Hematopoietic multipotent progenitor cell treated with erythropoietin and hydrocortisone succinate and interleukin-3 and kit ligand, for 4 days (in vitro differentiated cells): ENCODE measurements at places on chromosomes 2 and 18.

DNA sequence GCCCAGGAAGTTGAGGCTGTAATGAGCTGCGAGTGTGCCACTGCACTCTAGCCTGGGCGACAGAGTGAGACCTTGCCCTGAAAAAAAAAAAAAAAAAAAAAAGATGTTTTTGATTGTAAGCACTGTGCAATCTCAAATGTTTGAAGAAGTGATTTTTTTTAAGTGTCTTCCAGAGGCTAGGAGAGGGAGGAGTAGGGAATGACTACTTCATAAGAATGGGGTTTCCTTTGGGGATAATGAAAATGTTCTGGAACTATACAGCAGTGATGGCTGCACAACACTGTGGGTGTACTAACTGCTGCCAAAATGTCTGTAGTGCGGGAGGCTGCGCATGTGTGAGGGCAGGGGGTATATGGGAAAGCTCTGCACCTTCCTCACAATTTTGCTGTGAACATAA, 83.7 kb downstream of the MCFD2 start:
- DNase-seq = no peak

DNA sequence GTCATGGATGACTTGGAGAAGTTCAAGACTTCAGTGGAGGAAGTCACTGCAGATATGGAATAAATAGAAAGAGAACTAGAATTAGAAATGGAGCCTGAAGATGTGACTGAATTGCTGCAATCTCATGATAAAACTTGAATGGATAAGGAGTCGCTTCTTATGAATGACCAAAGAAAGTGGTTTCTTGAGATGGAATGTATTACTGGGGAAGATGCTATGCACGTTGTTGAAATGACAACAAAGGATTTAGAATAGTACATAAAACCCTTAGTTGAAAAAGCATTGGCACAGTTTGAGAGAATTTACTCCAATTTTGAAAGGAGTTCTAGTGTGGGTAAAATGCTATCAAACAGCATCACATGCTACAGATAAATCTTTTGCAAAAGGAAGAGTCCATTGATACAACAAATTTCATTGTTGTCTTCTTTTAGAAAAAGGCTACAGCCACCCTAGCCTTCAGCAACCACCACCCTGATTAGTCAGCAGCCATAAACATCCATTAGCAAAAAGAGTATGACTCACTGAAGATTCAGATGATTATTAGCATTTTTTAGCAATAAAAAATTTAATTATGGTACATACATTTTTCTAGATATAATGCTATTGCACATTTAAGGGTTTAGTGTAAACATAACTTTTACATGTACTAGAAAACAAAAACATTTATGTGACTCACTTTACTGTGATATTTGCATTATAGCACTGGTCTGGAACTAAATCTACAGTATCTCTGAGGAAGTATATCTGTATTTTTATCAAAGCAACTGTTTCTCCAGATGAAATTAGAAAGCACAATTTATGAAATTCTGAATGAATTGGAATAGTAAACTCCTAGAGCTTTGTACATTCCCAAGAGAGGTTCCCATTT, 110.5 kb upstream of the TACR1 start:
- peak; percentile 26 for DNase-seq

- DNase-seq = no peak
Observed at GRCh38 chr2:67896476-67896875, 166.3 kb downstream of the C1D start.

DNA sequence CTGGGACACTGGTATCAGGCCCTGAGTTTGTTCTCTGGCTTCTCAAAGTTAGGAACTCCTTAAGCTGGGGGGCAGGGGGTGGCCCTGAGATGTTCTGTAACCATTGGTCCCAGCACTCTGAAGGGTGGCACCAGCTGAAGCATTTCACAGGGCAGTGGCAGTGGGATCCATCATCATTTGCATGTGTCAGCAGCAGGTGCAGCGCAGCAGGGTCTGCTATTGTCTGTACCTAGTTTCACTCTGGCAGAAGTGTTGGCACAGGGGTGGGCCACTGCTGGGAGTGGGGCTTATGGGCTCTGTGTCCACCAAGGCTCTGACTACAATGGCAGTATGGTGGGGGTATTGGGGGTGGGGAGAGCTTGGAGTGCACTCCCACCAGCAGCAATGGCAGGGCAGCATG, 460.4 kb upstream of the ZNF804A start:
- no peak for DNase-seq

DNA sequence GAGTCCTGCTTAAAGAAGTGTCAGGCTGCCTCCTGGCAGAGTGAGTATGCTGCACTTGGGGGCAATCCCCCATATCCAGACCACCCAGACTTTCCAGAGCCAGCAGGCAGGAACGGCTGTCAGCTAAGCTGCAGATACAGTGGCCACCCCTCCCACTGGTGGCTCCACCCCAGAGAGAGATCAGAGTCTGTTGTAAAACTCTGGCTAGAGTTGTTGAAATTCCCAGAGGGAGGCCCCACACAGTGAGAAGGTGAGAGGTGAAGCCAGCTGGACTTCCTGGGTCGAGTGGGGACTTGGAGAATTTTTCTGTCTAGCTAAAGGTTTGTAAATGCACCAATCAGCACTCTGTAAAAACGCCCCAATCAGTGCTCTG, 533.8 kb upstream of the ACVR2A start:
- no peak for DNase-seq

DNA sequence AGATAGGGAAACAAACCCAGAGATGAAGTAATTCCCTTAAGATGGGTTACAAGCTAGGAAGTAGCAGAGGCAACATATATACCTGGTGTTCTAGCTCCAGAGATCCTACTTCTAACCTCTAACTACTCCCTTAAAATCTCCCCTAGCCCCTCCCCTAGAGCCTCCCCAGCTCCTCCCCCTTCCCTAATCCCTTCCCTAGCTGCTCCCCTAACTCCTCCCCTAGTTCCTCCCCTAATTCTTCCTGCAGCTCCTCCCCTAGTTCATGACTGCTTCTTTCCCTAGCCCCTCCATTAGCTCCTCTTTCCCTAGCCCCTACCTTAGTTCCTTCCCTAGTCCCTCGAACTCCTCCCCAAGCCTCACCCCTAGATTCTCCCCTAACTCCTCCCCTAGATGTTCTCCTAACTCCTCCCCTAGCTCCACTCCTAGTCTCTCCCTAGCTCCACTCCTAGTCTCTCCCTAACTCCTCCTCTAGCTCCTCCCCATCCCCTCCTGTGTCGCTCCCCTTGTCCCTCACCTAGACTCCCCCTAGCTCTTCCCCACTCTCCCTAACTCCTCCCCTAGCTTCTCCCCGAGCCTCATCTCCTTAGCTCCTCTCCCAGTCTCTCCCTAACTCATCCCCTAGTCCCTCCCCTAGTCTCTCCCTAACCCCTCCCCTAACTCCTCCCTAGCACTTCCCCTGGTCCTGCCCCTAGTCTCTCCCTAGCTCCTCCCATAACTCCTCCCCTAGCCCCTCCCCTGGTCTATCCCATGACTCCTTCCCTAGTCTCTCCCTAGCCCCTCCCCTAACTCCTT, 108.9 kb downstream of the CD226 start:
- DNase-seq = peak; percentile 47

- peak; percentile 81 for DNase-seq
Observed at GRCh38 chr2:28507796-28508764, 12.2 kb downstream of the PLB1 start.

DNA sequence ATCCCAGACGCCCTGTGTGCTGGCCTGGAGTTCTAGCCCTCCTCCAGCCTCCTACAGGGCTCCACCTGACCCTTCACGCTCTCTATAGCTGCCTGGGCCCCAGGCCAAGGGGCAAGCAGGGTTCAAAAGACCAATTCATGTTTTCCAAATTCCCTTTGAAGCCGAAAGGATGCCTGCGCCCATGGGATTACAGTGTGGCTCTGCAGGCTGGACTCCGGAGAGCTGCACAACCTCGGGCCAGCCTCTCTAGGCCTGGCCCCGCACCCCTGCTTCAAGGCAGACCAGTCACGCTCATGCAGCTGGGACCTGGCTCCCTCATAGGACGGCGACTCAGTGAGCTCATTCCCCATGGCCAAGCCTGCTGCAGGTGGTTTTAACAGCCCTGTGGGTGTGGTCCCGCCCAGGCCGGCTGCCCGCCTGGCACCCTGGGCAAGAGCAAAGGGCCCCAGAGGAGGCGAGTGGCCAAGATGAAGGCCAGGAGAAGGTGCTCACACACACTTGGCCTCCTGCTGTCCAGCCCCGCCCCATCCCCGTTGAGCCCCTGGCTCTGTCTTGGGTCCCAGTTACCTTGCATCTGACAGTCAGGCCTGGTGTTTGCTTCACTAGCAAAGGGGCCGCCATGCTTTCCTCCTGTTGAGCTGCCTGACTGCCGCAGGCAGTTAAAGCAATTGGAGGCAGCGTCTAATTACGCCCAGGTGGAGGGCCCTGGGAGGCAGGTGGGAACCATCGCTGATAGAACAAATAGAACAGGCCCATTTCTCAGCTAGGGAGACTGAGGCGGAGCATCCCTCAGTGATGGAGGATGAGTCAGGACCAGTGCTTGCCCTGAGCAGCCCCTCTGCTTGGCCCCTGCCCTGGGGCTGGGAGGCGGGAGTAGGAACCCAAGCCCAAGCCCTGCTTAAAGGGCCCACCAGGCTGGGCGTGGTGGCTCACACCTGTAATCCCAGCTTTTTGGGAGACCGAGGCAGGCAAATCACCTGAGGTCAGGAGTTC, 56.9 kb downstream of the SMAD7 start:
- DNase-seq = no peak

GRCh38 chr2:119349289-119349688, 17.3 kb downstream of the C2orf76 start:
- no peak for DNase-seq

DNA sequence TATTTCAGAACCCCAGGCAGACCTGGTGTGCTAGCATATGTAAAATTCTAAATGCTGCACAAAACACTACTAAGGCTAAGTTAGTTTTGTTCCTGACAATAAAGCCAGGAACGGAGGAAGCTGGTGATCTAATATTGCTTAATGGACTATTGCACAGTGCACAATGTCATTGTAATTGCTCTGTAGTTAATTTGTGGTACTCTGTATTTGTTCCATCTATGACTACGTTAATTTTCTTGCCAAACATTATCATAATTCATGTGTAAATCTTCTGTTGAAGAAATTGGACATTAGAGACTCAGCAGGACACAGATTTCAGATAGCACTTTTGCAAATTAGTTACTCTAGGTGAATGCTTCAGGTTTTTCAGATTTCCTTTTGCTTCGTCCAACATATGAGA, 232.3 kb downstream of the RIT2 start:
- DNase-seq = no peak

GRCh38 chr2:30105556-30105955, 41.3 kb upstream of the YPEL5 start:
- DNase-seq = no peak

DNA sequence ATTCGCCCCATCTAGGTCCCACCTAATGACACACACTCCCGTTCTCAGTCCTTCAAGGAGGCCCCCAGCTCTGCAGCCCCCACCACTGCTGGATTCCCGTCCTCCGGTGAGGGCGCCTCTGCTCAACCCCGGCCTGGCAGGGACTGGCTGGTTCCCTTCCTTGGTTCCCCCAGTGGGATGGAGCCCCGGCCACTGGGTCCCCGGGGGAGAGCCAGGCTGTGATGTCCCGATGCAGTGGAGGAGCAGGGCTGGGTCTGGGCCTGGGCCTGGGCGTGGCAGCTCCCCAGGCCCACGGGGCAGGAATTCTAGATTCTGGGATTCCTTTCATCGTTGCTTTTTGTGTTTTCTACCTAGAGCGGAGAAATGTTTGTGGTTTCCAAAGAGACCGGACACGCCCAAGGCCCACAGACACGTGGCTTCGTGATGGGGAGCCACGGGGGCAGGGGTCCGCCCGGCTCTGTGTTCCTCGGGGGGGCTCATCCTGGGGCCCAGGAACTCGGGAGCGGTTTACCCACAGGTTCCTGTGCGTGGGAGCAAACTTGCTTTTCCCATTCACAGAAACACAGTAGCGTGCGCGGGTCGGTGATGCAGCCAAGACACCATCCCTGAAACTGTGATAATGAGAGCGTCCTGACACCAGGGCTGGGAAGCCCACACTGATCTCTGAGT, 67.0 kb downstream of the SLC66A2 start:
- no peak for DNase-seq

- DNase-seq = peak; percentile 14
Observed at GRCh38 chr18:57437402-57437765, 2.2 kb downstream of the ONECUT2 start.

DNA sequence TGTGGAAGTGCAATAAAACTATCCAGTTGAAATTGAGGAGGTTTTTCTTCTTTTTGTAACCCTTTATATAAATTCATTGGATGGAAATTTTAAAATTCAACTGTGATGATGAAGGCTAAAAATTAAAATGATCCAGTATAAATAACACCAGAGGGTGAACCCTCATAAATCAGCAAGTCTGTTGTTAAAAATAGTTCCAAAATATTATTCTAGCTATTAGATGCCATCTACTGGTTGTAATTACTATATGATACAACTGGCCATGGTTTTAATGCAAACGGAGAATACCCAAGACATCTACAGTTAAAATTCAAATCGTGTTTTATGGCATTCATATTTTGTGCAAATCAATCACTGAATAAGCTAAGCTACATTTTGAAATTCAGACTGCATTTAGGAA, 53.8 kb downstream of the TMEM200C start:
- no peak for DNase-seq

DNA sequence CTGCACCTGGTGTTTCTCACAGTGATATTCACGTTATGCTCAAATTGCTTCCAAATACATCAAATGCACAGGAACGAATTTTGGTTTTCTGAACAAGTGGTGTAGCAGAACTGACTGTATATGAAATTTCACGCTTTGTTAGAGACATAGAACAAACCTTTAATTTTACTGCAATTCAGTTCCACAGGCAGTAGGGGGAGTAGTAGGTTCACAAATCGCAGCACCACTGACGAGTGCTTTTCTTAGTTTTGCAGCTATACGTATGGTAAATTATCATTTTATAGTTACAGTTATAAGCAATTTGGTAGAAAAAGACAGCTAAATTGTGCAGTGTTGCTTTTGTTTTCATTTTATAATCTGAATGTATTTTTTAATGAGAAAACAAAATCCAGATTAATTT, 113.3 kb downstream of the KIAA1328 start:
- peak; percentile 69 for DNase-seq

DNA sequence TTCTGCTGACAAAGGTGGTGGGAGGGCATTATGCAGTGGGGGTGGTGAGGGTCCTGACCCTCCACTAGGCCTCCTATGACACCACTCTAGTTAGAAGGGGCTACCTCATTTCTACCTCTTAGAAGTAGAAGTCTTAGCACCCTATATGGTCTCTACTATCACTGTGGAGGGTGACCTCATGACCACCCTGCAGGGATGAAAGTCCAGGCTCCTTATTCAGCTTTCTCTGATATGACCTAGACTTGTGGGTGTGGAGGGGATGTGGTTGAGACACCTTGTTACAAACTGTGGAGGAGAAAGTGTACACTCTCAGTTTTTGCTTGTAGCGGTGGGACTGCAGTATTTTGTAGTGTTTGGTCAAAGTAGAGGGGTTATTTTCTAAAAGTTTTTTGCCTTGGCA, 18.6 kb downstream of the TMEM182 start:
- no peak for DNase-seq

- DNase-seq = peak; percentile 81
Observed at GRCh38 chr2:162113776-162114168, 38.3 kb downstream of the GCG start.

DNA sequence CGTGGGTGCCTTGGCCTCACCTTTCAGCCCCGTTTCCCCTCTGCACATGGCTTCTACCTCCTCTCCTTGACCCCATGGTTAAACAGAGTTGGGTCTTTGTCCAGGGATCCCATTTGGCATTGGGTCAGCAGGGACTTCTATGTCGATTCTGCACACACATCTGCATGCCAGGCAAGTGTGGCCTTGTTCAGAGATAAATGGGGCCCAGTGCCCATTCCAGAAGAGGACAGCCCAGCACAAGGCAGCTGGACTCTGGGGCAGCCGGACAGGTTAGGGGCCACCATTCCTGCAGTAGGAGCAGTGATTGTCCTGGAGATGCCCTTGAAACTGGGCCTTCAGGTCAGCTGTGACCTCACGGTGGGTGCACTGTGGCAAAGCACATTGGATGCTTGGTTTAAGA, 13.1 kb downstream of the CABLES1 start:
- DNase-seq = no peak
